ENCODE measurements at places on chromosomes 4 and X.

- DNase-seq, result peak; percentile 88
Measured at GRCh38 chr4:108333353-108333942, 164.7 kb upstream of the LEF1 start.

DNA sequence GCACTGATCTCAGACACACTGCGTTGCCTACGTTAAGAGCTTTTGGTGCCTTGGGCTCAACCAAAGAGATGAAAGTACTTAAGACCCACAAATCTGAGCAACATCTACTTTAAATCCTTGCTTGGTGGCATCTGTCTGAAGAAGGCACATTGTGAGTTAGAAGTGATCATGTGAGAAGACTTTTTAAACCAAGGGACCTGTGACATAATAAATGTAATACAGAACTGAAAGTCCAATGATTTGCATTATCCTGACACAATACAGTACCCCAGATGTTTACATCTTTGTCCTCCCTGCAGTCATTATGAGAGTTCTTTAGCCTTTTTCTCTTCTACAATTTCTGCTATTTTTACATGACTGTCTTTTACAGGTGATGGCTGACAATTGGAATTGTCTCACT is 96.7 kb upstream of the FTHL17 start:
- DNase-seq, result no peak

DNA sequence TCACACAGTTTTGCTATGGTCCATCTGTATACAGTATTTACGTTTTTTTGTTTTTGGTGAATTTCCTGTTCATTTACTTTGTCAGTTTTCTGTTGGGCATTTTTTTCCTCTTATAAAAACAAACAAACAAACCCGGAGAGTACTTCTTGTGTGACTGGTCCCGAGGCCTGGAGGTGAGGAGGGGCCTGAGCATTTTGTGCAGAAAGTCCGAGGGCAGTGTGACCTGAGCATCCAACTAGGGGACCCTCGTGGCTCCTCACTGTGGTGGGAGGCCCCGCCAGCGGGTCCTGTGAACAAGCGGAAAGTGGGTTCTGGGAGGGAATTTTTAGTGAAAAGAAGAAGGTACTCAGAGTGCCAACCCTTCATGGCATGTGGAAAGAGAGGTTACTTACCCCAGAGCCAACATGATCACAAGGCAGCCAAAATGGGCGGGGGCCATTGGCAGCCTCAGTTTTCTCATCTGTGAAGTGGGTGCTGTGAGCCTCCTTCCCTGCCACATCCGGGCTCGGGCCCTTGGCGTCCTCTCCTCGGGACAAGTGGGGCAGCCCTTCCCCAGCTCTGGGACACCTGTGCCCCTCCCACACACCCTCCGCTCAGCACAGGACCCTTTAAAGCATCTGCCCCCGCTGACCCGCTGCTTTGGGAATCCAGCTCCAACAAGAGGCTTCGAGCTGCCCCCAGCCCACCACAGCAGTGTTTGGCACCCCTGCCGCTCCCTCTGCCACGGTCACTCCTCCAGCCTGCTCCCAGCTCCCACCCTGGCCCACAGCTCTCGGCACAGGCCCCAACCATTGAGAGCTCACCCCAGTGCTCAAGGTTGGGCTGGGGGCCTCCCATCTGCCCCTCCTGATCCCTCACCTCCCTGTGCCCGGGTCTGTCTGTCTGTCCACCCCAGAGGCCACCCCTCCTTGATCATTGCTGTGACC is 22.8 kb upstream of the GPR78 start:
- no peak for DNase-seq

DNA sequence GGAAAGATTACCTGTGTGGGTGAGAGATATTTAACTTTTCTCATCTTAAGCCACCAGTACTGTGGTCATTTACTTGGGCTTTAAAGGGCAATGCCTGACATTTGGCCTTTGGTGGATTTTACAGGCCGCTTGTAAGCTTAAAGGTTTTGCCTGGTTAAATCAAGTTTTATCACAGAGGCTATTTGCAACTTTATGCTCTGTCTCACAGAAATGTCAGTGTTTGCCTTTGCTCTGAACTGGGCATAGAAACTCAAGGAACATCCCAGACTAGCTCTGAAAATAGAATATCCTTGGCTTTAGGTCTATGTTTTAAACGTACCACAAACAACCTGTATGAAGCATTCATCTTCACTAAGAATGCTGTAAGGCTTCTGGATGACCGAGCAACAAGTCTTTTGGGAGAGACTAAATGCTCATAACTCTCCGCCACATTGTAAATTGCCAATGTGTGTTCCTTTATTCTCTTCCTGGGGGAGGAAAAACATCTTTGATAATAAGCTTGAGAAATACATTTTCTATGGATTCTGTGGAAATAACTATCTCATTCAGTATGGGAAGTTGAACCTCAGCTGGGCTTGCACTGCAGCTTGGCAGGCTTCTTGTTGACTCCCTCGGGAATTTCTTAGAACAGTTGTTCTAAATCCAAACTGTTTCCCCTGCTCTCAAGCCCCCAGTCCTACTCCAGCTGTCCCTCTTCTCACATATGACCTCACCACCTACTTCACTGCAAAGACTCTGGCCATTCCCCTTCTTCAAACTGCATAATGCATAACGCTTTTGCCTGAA is 105.8 kb upstream of the WDR44 start:
- DNase-seq, result no peak

DNA sequence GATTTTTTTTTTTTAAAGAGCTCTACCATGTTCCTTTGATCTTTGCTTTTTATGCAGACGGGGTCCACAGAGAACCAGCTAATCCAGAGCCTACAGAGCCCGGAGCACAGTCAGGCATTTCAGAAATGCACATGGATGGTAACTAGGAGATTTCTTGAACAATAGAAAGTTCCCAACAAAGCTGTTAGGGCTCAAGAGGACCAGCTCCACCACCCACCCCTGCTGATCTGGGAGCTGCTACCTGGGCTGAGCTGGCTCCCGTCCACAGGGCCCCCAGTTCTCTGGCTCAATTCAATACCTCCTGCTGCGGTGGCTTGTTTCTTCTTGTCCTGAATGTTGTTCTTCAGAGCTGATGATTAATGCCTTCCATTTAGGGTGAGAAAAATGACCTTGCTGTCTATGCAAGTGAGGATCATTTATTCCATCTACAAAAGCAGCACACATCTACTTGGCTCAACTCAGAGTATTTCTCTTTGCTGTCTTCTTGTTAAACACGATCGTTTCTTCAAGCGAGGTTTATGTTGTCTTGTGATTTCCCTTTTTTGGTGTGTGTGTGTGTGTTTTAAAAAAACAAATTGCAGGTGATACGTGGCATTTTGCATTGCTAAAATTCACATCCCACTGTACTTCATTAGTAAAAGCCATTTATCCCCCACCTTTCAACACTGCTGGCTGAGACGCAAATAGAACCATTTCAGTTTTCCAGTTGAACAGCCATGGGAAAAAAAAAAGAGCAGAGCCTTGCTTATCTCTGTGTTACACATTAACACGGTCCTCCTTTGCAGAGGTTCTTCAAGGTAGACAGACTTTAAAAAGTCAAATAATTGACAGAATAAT is 31.3 kb downstream of the IGFBP7 start:
- peak; percentile 73 for DNase-seq

DNA sequence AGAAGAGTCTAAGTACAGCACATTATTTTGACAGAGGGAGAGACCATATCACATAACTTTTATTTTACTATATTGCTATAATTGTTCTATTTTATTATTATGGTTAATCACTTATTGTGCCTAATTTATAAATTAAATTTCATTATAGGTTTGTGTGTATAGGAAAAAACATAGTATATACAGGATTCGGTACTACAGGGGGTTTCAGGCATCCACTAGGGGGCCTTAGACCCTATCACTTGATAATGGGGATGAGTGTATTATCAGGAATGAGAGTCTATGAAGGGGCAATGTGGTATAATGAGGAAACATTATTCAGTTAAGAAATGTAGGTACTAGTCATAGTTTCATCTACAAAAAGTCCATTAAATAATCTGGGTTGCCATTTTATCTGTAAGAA is 833.1 kb downstream of the C4orf33 start:
- DNase-seq, result no peak

DNA sequence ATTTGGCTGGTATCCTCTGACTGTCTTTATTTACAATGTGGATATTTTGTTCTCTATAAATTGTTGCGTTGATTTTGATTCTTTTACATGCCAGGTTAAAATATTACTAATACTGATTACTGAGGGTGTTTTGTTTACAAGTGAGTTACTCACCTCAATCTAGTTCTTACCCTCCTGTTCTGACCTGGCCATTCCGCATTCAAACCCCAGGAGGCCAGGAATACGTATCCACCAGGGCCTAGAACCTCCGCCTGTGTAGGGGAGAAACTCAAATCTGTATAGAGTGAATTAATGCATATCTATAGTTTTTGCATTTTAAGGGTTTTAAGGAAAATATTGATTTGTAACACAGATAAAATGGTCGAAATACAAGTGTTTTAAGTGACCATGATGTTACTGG is 2.6 kb upstream of the ZFP42 start:
- no peak for DNase-seq

DNA sequence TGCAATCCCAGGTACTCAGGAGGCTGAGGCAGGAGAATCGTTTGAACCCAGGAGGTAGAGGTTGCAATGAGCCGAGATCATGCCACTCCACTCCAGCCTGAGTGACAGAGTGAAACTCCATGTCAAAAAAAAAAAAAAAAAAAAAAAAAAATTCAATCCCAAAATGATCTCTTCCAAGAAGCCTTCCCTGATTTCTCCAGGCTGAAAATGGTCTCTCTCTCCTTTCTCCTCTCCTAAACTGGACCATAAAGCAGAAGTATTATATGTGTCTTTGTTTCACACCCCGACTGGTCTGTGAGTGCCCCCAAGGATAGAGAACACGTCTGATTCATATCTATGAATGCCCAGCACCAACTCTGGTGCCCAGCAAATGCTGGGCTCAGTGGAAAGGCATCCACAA is 17.3 kb upstream of the KDM5C start:
- DNase-seq, result no peak

- DNase-seq, result no peak
Measured at GRCh38 chr4:183369073-183369472, 46.8 kb upstream of the CLDN24 start.

GRCh38 chrX:9196961-9197640 is 163.2 kb upstream of the FAM9B start:
- no peak for DNase-seq

- no peak for DNase-seq
Measured at GRCh38 chrX:118742176-118742575, 14.8 kb downstream of the IL13RA1 start.

DNA sequence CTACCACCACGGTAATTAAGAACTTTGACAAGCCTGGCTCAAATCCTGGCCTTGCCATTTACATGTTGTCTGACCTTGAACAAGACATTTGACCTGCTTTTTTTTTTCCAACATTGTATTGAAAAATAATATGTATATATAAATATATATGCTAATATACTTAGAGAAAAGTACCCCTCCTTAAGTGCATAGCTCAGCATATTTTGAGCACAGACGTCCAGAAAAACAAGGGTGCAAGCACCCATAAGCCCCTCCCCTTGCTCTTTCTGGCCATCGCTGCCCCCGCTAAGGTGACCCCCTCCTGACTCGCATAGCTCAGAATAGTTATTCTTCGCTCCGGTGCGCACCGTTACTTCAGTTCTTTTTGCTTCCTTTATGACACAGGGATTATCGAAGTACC is 742.0 kb upstream of the FRG1 start:
- DNase-seq, result no peak

- DNase-seq, result no peak
Measured at GRCh38 chr4:6909970-6910339, 329 bp downstream of the TBC1D14 start.

DNA sequence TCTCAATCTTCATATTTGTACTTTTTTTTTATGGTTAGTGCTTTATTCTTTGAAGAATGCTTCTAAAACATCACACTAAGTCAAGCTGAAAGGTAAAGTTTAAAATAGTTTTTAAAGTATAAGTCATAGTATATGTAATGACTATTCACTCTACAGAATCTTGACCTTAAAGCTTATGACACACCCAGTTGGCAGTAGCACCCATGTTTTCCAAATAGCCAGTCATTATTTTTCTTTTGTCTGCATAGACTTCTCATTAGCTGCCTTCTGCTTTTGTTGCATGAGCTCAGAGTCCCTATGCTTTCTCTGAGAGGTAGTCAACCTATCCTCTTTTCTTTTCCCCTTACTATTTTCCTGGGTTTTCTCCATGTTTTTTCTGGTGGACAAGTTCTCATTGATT is 231.5 kb downstream of the PCDH18 start:
- DNase-seq, result no peak

- no peak for DNase-seq
Measured at GRCh38 chr4:99712530-99712929, 54.9 kb upstream of the C4orf54 start.

GRCh38 chr4:111228396-111228795 is 605.5 kb upstream of the PITX2 start:
- DNase-seq, result no peak

- DNase-seq, result no peak
Measured at GRCh38 chrX:68883800-68884199, 55.0 kb downstream of the EFNB1 start.

DNA sequence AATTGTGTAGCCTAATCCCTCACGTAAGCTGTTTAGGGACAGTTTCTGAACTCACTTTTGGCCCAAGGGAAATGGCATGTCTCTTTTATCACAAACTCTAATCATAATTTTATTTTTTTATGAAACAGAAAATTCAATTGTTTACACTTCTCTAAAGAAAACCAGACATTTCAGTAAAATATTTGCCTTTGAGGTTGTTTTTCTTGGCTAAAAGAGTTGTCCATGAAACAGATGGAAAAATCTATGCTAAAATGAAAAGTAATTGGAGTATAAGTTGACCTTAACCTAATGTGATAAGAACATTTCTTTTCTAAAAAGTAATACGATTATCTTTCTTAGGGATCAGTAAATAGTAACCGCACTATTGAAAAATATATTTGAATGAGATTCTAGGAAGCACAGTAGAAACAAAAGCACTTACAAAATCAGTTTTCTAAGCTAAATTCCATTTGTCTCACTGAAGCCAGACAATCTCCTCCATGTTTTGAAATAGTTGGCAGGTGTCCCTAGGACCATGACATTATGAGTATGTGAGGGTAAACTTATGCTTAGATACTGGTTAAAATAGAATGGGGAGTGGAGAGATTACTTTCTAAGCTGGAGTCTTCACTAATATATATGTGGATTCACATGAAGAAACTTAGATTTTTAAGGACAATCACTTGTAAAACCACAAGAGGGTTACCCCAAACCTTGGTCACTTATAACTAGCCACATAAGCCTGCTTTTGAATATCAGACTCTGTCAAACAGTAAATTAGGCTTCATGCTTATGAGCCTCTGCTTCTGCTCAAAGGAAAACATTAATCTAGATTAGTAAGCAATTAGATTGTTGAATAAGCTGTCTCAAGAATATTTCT is 20.1 kb upstream of the TET2 start:
- DNase-seq, result no peak

- no peak for DNase-seq
Measured at GRCh38 chr4:73187325-73187724, 71.3 kb downstream of the ANKRD17 start.

- no peak for DNase-seq
Measured at GRCh38 chr4:140382732-140383131, 9.3 kb downstream of the SCOC start.

- DNase-seq, result peak; percentile 13
Measured at GRCh38 chrX:150421816-150422215, 58.7 kb downstream of the MAMLD1 start.
